DMS153 (cell line): ENCODE measurements at places on chromosomes 2 and 18.

GRCh38 chr2:1867141-1867540 lies 122.8 kb upstream of the PXDN start:
- no peak for DNase-seq

- DNase-seq: no peak
These were observed 180.4 kb upstream of the ZFP36L2 start for GRCh38 chr2:43406651-43407279.

GRCh38 chr2:65436824-65437221 lies 4.4 kb upstream of the SPRED2 start:
- no peak for DNase-seq

DNA sequence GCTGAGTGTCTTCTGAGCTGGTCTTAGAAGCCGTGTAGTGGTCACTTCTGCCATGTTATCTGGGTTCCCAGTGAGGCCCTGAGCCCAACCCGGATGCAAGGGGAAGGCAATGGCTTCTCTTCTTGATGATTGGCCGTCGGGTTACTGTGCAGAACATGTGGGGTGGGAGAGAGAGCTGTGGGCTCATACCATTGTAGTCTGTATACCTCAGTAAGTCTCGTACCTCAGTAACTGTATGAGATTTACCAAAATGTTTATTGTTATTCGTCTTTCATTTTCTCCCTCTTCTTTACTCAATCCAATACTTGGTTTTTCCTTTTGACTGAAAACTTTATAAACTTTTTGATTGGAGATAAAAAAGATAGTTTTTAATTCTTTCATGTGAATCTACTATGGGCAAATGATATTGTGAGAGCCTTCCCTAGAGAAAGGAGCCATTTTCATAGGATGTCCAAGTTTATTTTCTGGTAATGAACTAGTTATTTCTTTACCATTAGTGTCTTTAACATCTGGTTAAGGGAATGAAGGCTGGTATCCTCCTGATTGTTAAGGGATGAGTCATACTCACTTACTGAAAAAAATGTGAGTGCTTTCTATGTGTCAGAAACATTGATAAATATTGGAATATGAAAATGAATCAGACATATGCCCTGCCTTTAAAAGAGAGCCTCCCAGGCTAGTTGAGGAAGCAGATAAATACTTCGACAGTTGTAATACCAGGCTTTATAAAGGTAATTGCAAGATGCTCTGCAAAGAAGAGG lies 129.9 kb downstream of the PRPF40A start:
- DNase-seq: no peak

DNA sequence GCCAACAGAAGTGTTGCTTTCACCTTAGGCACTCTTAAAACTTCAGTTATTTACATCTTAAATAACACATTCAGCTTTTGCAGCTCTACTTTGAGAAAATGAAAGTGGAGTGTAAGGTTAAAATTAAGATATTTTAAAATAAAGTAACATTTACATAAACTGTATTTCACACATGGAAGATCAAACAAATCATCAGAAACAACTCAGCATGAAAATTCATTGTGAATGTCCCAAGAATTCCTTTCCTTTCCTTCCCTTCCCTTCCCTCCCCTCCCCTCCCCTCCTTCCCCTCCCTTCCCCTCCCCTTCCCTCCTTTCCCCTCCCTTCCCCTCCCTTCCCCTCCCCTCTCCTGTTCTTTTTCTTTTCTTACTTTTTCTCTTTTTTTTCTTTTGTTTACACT lies 238.0 kb upstream of the DOK6 start:
- DNase-seq: no peak

GRCh38 chr2:3589086-3589485 lies 5.8 kb upstream of the COLEC11 start:
- DNase-seq: no peak
